GM10248 (cell line): ENCODE measurements at places on chromosomes 2 and 18.

- DNase-seq: no peak
These were observed 213.8 kb upstream of the SLC8A1 start for GRCh38 chr2:40665493-40666232.

DNA sequence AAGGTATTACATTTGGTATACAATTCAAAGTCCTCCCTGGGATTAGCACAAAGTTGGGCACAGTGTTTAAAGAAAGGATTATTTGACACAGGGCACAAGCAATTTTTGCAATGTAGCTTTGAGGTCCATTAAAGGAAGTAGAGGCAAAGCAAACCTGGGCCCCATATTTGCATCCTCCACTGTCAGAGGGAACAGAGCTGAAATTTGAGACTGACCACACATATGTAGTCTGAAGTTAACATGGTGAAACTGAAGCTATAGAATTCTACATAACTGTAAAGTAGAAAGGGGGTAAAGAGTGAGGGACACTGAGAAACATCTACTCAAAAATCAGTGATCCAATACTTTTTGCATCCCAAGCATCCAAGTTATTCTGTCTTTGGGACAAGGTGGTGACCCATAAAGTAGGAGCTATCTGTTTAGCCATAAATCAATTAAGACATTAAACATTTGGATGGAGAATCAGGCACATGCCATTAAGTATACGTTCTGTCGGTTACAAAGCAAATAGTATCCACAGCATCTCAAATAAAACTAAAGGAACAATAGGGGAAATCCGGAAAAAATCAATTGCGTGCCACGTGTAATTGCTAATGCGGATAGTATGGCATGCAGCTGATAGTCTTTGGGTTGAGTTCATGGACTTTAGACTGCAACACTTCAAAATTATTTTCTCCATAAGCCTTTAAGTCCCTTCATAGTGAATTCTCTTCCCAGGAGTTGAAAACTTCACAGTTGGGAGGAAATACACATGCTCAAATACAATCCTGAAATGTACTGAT lies 72.6 kb downstream of the PLEKHM3 start:
- DNase-seq: no peak

GRCh38 chr2:202780514-202781021 lies 91.0 kb downstream of the ICA1L start:
- peak; percentile 31 for DNase-seq

GRCh38 chr2:97701186-97701585 lies 12.2 kb upstream of the ZAP70 start:
- no peak for DNase-seq

- no peak for DNase-seq
These were observed 314.8 kb downstream of the MBD2 start for GRCh38 chr18:53909668-53910067.

DNA sequence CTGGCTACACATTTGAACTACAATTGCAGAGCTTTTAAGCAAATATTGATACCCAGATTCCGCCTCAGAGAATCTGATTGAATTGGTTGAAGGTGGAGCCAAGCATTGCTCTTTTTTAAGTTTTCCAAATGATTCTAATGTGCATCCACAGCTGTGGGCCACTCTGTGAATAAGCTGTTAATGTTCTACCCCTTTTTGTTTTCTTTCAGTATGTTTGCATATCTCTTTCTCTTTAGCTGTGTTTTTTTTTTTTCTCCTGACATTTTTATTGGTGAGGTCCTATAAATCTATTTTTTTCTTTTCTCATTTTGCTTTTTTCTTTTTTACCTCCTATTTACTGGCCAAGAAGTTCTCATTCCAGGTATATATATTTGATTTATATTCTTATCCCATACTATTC lies 6.5 kb downstream of the SCN3A start:
- DNase-seq: no peak

DNA sequence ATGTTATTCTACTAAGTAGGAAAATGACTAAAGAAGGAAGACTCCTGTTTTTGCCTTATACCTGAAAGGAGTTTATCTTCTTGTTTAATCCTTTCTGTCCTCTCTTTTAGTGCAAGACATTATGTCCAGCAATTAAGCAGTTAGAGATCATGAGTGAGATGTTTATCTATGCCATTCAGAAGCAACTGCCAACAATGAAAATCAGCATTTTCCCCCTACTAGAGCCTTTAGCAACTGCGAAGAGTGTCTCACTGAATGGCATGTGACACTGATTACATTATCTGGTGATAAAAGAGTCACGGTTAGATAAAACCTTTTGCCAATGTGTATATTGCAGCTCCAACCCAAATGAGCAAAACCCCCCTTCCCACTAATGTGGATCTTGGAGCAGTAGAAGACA lies 357.7 kb upstream of the SYT4 start:
- DNase-seq: no peak

DNA sequence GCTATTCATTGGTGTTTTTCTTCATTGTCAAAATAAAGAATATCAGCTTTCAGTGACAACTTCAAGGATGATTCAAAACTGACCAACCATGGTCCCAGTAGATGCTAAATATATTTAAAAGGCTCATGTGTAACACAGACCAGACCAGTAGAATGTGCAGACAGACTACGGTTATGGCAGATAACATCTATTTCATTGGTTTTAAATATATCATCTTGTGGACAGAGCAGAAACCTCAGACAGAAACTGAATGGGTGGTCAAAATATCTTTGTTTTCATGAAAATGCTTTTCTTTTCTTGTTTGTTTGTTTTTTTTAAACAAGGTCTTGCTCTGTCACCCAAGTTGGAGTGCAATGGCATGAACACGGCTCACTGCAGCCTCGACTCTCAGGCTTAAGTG lies 107.4 kb upstream of the CREB1 start:
- DNase-seq: no peak

GRCh38 chr18:68915061-68915460 lies 117.2 kb downstream of the CCDC102B start:
- no peak for DNase-seq

DNA sequence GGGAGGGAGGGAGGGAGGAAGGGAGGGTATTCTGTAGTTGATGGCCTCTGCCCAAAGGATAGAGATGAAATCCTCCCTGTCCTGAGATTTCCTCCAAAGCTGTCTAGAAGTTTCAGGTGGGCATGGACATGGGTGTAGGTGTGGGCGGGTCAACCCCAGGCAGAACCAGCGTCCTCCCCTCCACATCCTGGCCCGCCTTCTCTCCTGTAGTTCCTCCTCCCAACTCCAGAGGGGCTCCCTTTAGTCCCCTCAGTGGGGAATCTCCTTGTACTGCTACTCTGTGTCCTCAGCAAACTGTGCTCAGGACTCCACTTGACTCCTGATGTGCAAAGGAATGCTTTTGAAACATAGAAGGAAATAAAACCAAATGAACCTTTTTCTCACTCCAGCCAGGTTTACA lies 88.1 kb downstream of the MRPS9 start:
- no peak for DNase-seq

- DNase-seq: no peak
These were observed 144.6 kb downstream of the AGPS start for GRCh38 chr2:177537213-177537612.

DNA sequence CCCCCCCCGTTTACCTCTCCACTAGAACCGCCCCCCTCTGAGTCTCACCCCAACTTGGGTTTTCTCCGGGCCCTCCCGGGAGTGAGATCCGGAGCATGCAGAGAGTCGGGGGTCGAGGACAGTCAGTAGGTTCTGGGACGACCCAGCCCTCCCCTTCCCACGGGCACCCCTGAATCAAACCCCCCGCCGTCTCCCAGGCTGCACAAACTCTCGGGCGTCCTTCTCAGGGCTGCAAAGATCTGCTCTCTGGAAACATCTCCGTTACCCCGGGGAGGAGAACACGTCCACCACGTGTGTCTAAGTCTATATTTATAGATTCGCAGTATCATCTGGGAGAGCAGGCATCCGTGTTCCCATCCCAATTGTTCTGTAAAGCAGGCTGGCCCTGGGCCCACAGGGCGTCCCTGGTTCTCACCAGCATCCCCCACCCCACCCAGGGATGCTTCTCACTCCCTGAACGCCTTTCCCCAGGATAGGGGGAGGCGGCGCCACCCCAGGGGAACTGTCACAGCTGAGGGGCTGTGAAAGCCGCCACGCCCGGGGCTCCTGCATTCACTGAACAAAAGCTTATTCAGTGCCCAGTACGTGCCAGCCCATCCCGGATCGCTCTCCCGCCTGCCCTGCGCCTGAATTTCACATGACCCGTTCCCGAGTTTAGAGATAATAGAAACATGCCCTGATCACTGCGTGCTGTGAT lies 765 bp upstream of the DIPK1C start:
- DNase-seq: no peak

DNA sequence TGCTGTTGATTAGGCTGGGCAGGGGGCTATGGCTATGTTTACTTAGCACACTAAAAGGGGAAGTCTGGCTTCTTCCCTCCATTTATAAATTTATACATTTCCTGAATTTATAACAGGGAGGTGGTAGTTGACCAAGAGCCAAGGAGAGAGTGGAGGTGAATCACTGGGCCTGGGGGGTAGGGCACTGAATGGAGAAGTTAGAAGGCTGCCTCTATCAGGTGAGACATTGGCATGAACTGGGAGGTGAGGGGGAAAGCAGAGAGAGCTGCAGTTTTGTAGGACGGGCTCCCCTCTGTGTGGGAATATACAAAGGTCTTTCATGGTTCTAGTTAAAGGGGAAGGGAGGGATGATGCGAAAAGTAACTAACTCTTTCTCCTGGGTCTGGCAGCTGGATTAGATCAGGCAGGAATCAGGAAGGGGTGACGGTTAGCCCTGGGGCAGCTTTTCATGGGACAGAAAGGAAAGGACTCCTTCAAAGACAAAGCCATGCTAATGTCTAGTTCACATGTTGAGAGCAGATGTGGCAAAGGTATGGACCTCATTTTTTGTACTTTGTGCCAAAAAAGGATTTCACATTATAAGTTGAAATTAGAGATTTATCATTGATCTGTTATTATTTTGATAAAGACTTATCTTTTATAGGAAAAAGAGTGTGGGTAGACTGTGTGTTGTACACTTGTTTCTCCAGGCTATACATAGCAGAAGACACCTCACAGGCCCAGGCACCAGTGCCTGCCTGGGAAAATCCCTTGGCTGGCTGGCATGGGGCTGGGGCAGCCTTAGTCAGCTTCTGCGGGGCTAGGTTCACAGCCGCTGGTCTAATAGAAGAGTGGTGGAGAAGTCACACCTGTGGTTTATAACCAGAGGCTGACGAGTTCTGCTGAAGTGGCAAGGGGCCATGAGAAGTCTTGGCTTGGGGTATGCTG lies 158.7 kb downstream of the CLIP4 start:
- DNase-seq: no peak

DNA sequence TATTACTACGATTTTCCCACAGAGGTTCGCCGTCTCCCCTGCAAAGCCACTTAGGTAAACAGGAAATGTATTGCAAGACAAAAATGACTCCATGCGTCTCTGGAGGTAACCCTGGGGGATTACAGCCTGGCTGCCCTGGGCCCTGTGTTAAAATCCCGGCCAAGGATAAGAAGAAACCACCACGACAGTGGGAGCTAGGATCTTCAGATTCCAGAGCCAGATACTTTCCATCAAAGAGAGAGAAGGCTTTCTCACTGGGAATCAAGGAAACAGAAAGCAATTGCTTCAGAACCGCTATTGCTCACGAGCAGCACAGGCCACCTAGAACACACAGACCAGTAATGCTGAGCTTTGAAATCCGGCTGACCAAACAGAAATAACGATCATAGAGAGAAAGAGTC lies 97.9 kb upstream of the ZNF516 start:
- no peak for DNase-seq

DNA sequence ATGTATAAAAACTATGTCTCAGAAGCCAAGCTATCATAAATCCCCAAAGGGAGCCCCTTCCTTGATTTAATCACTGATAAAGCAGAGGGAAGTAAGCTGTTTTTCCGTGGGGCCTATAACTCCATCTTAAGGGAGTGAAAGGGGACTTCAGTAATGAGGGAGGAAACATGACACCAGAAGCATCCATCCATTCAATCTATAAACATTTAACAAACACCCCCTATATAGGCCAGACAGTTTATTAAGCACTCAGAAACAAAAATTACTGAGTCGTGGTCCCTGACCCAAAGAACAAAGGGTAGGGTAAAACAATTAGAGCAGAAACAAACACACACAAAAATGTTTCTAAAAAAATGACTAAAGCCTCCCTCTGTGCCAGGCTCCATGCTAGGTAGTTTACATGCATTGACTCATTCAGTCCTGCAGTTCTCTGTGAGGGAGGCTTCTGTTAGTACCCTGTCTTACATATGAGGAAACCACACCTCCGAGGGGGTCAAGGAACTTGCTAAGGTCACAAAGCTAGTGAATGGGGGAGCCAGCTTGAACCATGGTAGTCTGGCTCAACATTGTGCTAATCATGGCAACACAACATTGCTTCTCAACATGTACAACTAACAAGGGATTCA lies 472.1 kb downstream of the CDH2 start:
- no peak for DNase-seq

DNA sequence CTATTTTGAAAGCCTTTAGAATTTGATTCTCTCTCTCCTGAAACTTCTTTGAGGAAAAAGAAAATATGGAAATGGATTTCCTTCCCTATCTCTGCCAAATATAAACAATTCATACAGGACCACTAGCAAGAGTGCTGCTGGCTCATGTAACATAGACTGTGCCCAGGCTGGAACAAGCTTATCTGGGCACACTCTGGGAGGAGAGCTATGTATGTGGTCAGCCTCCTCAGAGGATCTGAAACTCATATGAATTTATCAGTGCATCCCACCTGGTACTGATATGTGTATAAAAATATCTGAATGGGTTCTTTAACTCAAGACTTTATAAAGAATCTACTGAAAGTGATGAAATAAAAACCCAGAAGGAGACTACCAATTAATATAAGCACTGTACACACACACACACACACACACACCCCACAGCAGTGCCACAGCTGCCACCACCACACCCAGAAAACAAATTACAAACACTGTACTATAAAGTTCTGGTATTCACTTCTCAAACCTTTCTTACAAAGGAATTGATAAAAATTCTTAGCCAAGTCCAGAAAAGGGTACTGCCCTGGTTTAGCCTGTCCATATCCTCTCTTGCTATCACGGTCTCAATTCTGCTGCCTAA lies 115.6 kb downstream of the IRS1 start:
- DNase-seq: no peak

DNA sequence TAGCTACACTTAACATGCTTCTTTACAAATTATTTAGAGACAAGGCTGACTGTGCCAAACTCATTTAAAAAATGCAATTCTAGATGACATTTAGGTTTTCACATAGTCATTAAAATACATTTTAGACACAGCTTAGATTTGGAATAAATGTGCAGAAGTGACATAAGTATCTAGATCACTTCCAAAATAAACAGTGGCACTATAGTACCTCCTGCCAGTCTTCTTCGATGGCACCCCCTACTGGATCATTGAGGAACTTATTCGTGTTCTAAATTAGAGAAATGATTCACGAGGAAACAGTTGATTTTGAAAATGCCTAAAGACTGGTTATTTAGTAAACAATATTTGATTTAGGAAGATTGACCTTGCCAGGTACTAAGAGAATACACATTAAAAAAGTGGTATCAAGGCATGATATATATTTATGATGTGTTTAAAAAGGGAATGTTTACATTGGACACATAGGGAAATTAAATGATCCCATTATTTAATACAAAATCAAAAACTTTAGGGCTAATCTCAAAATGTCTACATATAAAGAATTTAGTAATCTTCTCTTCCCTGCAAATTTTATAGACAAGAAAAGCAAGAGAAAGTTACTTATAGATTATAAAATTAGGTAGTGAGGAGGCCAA lies 323.9 kb downstream of the XIRP2 start:
- DNase-seq: peak; percentile 36

- no peak for DNase-seq
These were observed 296.7 kb downstream of the PIEZO2 start for GRCh38 chr18:10852385-10853303.
